ENCODE measurements at places on chromosomes 5 and 9. TPM values are rescaled to one million over a fixed set of nuclear protein-coding genes. Genes with fewer than 3 reads are reported as not detected.

SHC3 gene
- total RNA-seq, result 61.4 TPM

SPATA9 gene
- 0.29 TPM for total RNA-seq

CSF1R gene
- under 0.01 TPM for total RNA-seq

ALDH7A1 gene
- total RNA-seq, result 70.7 TPM

VDAC1 gene
- total RNA-seq, result 362 TPM

WDR31 gene
- 4.0 TPM for total RNA-seq

DRD1 gene
- under 0.01 TPM for total RNA-seq

CDC20B gene
- under 0.01 TPM for total RNA-seq

AGXT2 gene
- total RNA-seq, result 0.17 TPM

ITGA2 gene
- 24.5 TPM for total RNA-seq

MYOT gene
- total RNA-seq, result not detected

SPINK14 gene
- not detected for total RNA-seq

KCNIP1 gene
- not detected for total RNA-seq

SOHLH1 gene
- total RNA-seq, result not detected
